Glomerular endothelial cell (primary cell): ENCODE measurements at places on chromosomes 11 and 22. TPM values are rescaled to one million over a fixed set of nuclear protein-coding genes. Genes with fewer than 3 reads are reported as not detected.

DNA sequence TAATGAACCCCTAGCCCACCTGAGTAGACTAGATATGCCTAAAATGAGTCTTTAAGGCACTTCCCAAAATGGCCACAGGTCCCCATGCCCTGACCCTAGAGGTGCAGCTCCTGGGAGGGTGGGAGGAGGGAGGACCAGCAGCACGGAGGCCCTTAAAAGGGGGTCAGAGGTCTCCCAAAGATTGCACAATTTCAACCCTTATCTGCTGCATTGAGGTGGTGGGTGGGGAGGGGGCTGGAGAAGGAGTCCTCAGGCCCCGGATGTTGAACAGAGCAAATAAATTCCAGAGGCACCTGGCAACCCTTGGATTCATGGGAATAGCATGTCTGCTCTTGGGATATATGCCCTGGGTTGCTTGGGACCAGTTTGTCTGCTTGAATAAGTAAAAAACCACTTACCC, 57.6 kb downstream of the NAV2 start:
- DNase-seq, result no peak

HTR3A gene
- total RNA-seq, result not detected in 2 replicates

- DNase-seq, result no peak
Measured at GRCh38 chr11:102761646-102762238, 18.7 kb downstream of the MMP10 start.

- no peak for DNase-seq
Measured at GRCh38 chr11:126160345-126161022, 51.0 kb downstream of the RPUSD4 start.

DNA sequence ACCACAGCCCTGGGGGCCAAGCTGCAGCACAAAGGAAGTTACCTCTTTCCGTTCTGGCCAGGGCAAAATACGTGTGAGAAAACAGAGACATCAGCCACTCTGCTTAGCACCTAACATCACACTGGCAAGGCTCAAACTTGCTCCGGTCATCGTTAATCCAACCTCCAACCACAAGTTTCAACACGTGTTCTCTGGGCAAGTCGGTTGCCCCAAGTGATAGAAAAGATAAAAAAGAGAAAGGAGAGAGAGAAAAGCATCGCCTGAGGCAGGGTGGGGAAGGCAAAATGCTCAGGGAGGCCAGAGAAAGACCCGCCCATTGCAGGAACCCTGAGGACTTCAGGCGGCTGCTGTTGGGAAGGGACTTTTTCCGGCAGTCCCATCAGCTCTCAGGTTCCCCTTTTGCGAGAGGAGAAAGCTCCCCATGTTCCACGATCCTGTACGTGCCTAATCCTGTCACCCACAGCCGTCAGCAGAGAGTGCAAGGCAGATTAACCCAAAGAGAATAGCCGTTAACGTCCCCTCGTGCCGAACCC, 18.5 kb upstream of the B4GALNT4 start:
- DNase-seq, result no peak
